ENCODE measurements at places on chromosomes 5 and 9.
A peak's percentile ranks its signal among the peaks of the same experiment; 100 is the strongest.

DNA sequence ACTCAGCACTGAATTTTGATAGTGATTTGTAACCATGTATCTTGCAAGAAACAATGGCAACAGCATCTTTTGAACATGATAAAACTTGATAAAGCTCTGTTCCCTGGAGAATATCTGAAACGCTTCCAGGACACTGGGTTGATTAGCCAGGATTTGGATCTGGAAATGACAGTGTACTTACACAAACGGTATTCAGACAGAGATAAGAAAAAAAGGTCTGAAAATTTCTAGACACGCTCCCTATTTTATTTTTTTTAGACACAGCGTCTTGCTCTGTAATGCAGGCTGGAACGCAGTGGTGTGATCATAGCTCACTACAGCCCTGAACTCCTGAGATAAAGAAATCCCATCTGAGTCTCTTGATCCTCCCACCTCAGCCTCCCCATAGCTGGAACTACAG is 109.0 kb downstream of the GNAQ start:
- no peak for DNase-seq

DNA sequence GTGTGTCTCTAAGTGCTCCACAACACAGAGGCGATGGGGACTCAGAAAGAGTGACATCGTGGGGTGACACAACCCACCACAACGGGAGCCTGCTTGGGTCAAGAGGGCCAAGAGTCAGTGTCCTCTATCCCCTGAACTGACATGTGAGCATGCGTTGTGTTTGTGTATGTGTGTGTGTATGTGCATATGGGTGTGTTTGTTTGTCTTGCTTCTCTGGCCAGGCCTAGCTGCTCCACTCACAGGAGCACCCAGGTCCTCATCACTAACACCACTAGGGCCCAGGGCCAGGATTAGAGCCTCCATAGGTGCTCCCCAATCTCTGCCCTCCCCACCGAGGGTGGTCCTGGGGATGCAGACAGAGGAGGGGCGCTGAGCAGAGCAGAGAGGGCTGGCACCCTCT is 115.0 kb upstream of the CTSV start:
- DNase-seq, result no peak

- no peak for DNase-seq
These were observed at the start of gene VLDLR for GRCh38 chr9:2621722-2622460. VLDLR (plus strand) TSS chr9:2621787; CDS start chr9:2622190, 403 bp downstream.

- DNase-seq, result no peak
These were observed 70.3 kb upstream of the PPP2CA start for GRCh38 chr5:134296213-134296612.

- DNase-seq, result no peak
These were observed 29.4 kb downstream of the NANS start for GRCh38 chr9:98085944-98086343.

DNA sequence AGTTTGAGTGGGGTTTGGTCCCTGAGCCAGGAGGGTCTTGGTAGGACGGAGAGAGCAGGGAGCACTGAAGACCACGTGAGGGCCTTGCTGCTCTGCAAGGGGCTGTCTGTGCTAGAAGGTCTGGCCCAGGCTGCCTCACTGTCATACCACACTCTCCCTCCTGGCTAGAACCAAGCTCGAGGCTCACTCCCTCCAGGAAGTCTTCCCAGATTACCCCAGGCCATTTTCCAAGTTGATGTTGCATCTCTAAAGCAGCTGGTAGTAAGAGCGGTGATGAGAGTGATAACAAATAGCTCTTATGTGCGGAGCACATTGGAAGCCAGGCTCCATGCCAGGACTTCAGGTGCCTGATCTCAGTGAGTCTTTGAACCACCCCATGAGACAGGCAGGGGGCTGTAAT is 6.6 kb downstream of the MYMK start:
- no peak for DNase-seq

DNA sequence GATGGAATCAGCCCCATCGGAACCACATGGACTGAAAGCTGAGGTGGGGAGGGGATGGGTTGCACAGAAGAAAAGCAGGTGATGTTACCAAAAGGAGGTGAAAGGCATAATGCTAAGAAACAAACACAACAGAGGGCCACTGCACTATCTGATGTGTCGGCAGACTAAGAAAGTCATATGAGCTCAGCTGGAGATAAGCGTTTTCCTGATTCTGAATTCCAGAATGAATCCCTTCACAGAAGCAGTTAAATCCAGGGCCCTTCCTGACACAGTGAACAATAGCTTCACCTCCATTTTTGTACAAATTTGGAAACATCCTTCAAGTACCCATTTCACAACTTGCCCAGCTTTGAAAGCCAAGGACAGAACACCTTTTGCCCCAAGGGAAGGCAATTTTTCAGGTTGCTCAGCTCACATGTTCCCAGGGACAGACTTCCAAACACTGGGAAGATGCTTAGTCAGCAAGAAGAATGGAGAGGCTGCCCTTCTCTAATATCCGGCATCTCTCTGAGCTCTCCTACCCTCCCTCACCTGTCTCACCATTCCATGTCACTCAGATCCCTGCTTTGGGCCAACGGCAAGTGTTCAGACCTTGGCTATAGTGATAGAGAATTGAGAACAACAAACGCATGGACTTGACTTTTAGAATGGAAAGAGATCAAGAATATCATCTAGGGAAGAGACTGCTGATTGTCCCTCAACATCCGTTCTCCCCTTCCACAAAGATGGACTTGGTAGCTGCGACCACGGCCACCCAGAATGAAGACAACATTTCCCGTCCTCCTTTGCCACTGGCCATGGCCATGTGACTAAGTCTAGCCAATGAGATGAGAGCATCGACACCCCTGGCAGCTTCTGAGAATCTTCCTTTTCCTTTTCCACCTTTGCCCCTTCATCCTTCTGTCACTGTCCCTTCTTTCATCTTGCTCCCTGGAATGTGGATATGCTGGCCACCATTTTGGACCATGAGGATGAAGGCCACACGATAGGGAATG is 68.6 kb upstream of the IL17B start:
- no peak for DNase-seq

- no peak for DNase-seq
These were observed 560.7 kb downstream of the PSAT1 start for GRCh38 chr9:78857373-78858225.

GRCh38 chr9:123290764-123291163 is 22.4 kb upstream of the STRBP start:
- no peak for DNase-seq

GRCh38 chr5:80655231-80655774 is 520 bp upstream of the DHFR start:
- DNase-seq, result no peak

- peak; percentile 93 for DNase-seq
These were observed 493 bp upstream of the GRK6 start for GRCh38 chr5:177425801-177426565.

- no peak for DNase-seq
These were observed 31.1 kb downstream of the TUT7 start for GRCh38 chr9:86322973-86323644.

GRCh38 chr9:38352530-38353328 is 39.8 kb upstream of the ALDH1B1 start:
- DNase-seq, result no peak

- DNase-seq, result no peak
These were observed 215.5 kb downstream of the PDZD2 start for GRCh38 chr5:31854181-31855133.

GRCh38 chr5:7391814-7392692 is 3.9 kb upstream of the ADCY2 start:
- no peak for DNase-seq

- DNase-seq, result no peak
These were observed 55.4 kb upstream of the CDH12 start for GRCh38 chr5:22908586-22908985.
